Naive thymus-derived CD8-positive, alpha-beta T cell (primary cell): ENCODE measurements at places on chromosomes 13 and 19.
A peak's percentile ranks its signal among the peaks of the same experiment; 100 is the strongest.

DNA sequence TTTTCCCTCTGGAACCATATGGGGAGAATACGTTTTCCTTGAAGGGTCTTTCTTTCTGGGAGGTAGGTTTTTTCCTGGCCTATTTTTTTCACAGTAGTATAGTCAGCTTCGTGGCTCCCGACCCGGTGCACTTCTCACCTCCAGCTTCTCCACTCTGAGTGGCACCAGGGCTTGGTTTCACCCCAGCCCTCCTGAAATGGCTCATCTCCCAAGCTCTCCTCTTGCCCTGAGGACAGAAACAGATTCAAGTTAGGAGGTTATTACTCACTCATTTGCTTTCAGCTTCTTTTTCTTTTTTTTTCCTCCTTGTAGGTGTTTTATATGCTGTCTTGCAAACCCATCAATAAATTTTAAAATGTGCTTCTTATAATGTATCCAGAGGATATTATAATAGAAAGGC, 199.3 kb downstream of the RFC3 start:
- H3K4me1 ChIP-seq, result no peaks in the 10 kb centered on the region
- no peaks in the 10 kb centered on the region for H3K36me3 ChIP-seq
- no peak overlapping the region for H3K4me3 ChIP-seq
- no peak for DNase-seq

- no peak for DNase-seq
- no peak overlapping the region for H3K27ac ChIP-seq
- H3K4me3 ChIP-seq, result no peak overlapping the region
- peaks cover 15% of the 10 kb centered on the region for H3K4me1 ChIP-seq
- no peaks in the 10 kb centered on the region for H3K27me3 ChIP-seq
Measured at GRCh38 chr13:112720251-112720650, 30.4 kb downstream of the ATP11A start.

- H3K27me3 ChIP-seq, result peaks cover 4% of the 10 kb centered on the region
- H3K4me1 ChIP-seq, result no peaks in the 10 kb centered on the region
- DNase-seq, result no peak
- no peaks in the 10 kb centered on the region for H3K36me3 ChIP-seq
- H3K27ac ChIP-seq, result no peak overlapping the region
Measured at GRCh38 chr13:26518451-26518959, 39.0 kb upstream of the WASF3 start.

DNA sequence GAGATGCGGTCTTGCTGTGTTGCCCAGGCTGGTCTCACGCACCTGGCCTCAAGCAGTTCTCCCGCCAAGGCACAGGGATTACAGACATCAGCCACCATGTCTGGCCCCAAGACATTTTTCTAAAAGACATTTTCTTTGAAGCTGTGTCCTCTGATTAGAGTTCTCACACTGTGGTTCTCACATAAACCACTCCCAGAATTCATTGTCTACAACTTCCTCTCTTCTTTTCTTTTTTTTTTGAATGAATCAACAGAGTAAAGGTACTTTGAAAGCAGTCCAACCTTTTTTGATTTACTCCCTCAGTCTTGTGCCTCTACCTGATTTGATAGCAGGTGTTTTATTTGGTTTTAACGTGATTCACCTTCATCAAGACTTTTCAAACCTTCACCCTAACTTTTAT, 14.3 kb upstream of the SHD start:
- peaks cover 36% of the 10 kb centered on the region for H3K4me1 ChIP-seq
- peaks cover 16% of the 10 kb centered on the region for H3K36me3 ChIP-seq
- peak overlapping the region; percentile 75 for H3K27ac ChIP-seq
- peak overlapping the region; percentile 72 for H3K4me3 ChIP-seq
- no peak for DNase-seq

DNA sequence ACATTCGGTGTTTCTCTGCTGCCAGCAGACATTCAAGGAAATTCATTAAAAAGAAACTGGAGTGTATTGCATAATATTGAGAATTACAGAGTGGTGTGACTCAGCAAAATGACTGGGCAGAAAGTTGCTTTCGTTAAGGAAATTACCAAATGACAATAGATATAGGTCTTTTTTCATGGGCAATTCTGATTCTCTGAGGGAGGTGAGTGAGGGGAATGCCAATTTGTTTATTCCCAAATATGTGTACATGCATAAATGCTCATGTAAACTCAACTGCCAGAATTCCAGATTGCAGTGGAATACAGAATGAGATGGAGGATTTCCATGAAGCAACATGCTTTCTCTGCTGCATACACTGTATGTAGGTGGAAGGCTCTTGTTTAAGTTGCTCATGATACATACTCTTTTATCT, 1730.1 kb downstream of the SLITRK5 start:
- H3K4me3 ChIP-seq, result no peak overlapping the region
- no peaks in the 10 kb centered on the region for H3K27me3 ChIP-seq
- no peak overlapping the region for H3K27ac ChIP-seq
- no peaks in the 10 kb centered on the region for H3K36me3 ChIP-seq
- no peak for DNase-seq

GRCh38 chr13:23231241-23231640, 50.5 kb downstream of the SGCG start:
- H3K27me3 ChIP-seq, result peaks cover 4% of the 10 kb centered on the region
- H3K4me3 ChIP-seq, result no peak overlapping the region
- H3K4me1 ChIP-seq, result no peaks in the 10 kb centered on the region
- no peaks in the 10 kb centered on the region for H3K36me3 ChIP-seq

- H3K4me3 ChIP-seq, result no peak overlapping the region
- H3K4me1 ChIP-seq, result no peaks in the 10 kb centered on the region
- no peak overlapping the region for H3K27ac ChIP-seq
- peaks cover 10% of the 10 kb centered on the region for H3K27me3 ChIP-seq
Measured at GRCh38 chr19:47890865-47891621, 4.9 kb upstream of the SULT2A1 start.

DNA sequence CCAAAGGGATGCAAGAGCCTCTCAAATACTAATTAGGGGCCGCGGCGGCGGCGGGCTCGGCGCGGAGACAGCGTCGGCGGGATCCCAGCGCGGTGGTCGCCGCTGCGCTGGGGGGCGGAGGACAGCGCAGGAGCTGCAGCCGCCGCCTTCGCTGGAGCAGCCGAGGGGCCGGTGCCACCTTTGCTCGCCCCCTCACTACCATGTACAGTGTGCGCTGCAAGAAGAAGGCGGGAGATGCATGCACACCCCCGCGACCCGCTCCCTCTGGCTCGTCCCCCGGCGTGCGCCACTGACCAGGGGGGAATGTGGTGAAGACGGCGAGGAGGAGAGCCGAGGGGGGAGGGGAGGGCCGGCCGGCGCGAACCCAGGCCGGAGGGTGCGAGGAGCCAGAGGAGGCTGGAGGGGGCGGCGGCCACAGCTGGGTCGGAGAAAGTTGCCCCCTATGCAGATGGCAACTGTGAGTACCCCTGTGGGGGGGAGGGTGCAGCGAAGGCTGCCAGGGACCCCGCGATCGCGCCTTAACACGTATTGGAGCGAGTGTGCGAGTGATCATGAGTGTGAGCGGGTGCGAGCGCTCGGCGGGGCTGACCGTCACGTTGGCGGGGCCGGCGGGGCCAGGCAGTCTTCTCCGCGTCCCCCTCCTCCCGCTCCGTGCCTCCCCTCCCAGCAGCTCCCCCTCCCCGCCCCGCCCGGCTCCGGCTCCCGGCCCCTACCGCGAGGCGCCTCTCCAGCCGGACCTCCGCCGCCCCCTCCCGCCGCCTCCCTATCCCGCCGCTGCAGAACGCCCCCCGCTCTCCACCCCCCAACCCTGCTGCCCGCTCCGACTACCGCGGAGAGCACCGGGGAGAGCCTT, 808 bp downstream of the SLITRK5 start:
- H3K27ac ChIP-seq, result no peak overlapping the region
- DNase-seq, result no peak
- H3K4me1 ChIP-seq, result peaks cover 28% of the 10 kb centered on the region
- peak overlapping the region; percentile 86 for H3K4me3 ChIP-seq
- peaks cover 7% of the 10 kb centered on the region for H3K36me3 ChIP-seq

DNA sequence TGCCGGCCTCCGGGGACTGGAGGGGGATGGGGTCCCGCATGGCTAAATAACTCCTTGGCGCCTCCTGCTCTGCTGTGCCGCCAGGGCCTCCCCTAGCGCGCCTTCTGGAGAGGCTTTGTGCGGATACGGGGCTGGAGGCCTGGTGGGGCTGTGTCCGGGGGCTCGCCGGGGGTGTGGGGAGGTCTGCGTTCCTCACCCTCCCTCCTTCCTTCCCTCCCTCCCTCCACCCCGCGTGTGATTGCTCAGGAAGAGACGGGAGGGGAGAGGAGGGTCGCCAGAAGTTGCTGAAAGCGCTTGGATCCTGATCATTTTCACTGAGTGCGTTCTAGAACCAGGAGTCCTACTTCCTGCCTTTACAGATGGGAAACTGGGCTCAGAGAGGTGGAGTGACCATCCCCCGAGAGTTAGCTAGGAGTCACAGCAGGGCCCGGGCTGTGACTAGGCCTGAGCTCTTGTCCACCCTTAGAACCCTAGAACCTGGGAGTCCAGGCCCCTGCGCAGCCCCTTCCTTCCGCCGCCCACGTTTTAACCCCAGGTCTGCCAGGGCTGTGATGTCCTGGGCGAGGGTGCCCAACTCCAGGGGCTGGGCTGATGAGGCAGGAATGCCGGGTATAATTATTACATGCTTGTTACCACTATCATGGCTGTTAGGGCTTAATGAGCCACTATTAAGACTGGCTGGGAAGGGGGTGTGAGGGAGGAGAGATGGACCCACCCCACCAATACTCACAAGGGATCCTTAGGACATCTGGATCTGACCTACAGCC, 782 bp upstream of the JUND start:
- H3K4me1 ChIP-seq, result peaks cover 65% of the 10 kb centered on the region
- no peak for DNase-seq
- H3K27ac ChIP-seq, result peak overlapping the region; percentile 100
- H3K27me3 ChIP-seq, result no peaks in the 10 kb centered on the region
- H3K4me3 ChIP-seq, result peak overlapping the region; percentile 91

GRCh38 chr13:48994706-48995105, 19.0 kb downstream of the FNDC3A start:
- no peak overlapping the region for H3K4me3 ChIP-seq
- H3K4me1 ChIP-seq, result peaks cover 24% of the 10 kb centered on the region
- H3K36me3 ChIP-seq, result peaks cover 32% of the 10 kb centered on the region
- peak overlapping the region; percentile 48 for H3K27ac ChIP-seq

- peak; percentile 78 for DNase-seq
- H3K27me3 ChIP-seq, result no peaks in the 10 kb centered on the region
- peak overlapping the region; percentile 69 for H3K4me3 ChIP-seq
- no peaks in the 10 kb centered on the region for H3K36me3 ChIP-seq
- H3K4me1 ChIP-seq, result peaks cover 31% of the 10 kb centered on the region
Measured at GRCh38 chr19:47230054-47230920, 712 bp downstream of the BBC3 start.

GRCh38 chr19:51246164-51246552, 4.7 kb upstream of the SIGLECL1 start:
- H3K27me3 ChIP-seq, result peaks cover 14% of the 10 kb centered on the region
- H3K4me3 ChIP-seq, result no peak overlapping the region
- peaks cover 3% of the 10 kb centered on the region for H3K4me1 ChIP-seq
- H3K36me3 ChIP-seq, result no peaks in the 10 kb centered on the region

- H3K4me1 ChIP-seq, result no peaks in the 10 kb centered on the region
- DNase-seq, result no peak
- H3K4me3 ChIP-seq, result no peak overlapping the region
- H3K27ac ChIP-seq, result no peak overlapping the region
- no peaks in the 10 kb centered on the region for H3K36me3 ChIP-seq
Measured at GRCh38 chr13:62377838-62378237, 962.2 kb upstream of the PCDH20 start.

DNA sequence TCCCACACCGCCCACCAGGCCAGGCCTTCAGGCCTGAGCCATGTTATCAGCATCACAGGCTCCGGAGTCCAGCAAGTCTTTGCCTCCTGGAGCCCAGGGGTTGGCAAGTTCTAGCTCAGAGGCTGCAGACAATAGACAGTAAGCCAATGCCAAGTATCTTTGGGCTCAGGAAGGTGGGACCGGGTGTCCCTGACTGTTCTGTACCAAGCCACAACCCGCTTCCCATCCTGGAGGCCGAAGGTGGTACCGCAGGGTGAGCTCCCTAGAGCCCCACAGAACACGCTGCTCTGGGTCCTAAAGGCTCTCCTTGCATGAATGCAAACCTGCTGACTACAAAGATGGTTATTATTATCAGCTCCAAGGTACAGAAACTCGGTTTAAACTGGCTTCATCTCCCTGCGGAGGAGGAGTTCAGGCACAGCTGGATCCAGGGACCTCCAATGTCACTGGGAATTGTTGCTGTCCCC, 5.5 kb upstream of the FSTL3 start:
- no peak overlapping the region for H3K27ac ChIP-seq
- no peak for DNase-seq

DNA sequence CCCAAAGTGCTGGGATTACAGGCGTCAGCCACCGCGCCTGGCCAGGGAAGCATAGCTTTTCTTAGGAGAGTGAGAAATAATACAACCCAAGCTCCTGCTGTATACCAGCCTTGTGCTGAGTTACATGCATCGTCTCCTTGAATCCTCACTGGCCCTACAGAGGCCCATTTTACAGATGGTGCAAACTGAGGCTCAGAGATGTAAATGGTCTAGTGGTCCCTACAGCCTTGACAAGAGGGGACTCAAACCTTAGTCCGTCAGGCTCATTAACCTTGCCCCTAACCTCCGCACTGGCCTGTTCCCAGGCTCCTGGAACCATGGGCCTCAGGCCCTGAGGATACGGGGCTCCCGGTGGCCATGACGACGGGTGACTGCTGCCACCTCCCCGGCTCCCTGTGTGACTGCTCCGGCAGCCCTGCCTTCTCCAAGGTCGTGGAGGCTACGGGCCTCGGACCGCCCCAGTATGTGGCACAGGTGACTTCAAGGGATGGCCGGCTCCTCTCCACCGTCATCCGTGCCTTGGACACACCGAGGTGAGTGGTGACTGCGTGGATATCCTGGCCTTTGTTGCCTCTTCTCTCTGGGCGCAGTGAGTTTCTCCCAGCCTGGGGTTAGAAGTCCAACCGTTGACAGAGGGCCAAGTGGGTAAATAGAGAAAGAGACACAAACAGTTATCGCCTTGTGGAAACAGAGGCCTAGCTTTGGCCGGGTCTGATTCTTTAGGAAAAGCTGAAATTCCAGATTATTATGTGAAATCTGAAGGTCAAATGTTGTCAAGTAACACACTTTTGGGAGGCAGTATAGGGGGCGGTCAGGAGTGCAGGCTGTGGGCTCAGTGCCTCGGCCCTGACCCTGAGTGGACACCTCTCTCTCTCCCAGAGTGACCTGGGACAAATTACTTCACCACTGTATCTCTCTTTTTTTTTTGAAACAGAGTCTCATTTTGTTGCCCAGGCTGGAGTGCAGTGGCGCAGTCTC, 8.7 kb downstream of the MARCHF2 start:
- H3K27me3 ChIP-seq, result no peaks in the 10 kb centered on the region
- no peaks in the 10 kb centered on the region for H3K4me1 ChIP-seq
- no peak overlapping the region for H3K27ac ChIP-seq
- DNase-seq, result no peak
- H3K4me3 ChIP-seq, result no peak overlapping the region

- DNase-seq, result no peak
- H3K36me3 ChIP-seq, result no peaks in the 10 kb centered on the region
- H3K27ac ChIP-seq, result no peak overlapping the region
- H3K4me1 ChIP-seq, result peaks cover 19% of the 10 kb centered on the region
- peaks cover 14% of the 10 kb centered on the region for H3K27me3 ChIP-seq
- no peak overlapping the region for H3K4me3 ChIP-seq
Measured at GRCh38 chr13:50780201-50781015, 63.1 kb downstream of the DLEU7 start.

DNA sequence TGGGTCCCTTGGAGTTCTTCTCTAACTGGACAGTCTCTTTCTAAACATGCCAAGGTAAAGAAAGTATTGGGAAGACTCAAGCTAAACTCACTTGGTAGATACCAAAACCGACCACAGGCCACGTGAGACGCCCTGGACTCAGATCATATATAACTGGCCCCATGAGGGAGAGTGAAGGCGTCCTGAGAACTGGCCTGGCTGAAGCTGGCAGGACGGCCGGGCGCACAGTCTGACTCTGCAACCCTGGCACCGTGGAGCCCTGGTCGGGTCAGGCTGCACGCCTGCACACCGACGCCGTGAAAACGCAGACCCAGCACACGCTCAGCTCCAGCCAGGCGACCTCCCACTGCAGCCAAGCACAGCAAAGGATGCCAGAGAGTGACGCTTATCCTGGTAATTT, 122.5 kb upstream of the SPACA7 start:
- H3K4me1 ChIP-seq, result no peaks in the 10 kb centered on the region
- H3K36me3 ChIP-seq, result no peaks in the 10 kb centered on the region
- H3K27me3 ChIP-seq, result peaks cover 32% of the 10 kb centered on the region
- no peak for DNase-seq
